ENCODE measurements at places on chromosomes 13 and 19.

DNA sequence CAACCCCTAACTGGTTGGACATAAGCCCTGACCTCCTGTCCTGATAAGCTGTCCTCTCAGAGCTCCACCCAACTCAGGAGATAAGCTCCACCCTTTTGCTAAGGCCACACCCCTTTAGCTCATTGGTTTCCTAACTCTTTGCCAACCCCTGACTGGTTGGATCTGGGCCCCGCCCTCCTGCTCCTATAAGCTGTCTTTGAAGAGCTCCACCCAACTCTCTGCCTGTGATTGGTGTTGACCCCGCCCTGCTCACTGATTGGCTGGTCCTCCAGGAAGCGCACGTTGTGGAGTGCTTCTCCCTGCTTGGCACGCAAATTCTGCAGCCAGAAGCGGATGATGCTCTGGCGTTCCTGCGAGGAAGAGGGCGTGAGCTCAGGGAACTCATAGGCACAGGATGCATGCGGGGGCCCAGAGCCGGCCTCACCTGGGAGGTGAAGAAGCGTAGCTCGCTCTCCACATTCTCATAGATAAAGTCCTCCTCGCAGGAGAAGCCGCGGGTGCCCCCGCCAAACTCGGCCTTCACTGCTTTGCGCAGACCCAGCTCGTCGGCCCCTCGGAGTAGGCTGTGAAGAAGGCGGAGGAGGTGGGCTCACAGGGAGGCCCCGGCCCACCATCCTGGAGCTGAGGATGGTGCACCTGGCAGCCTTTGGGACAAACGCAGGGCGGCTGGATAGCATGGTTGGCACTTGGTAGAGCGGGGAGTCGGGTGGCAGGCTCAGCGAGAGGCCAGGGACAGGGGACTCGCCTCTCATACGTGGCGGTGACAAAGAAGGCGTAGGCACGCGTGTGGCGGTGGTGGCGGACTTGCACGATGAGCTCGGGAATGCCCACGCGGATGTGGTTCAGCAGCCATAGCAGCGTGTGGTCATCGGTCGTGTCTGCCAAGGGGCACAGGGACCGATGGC is 1.7 kb downstream of the ANO8 start:
- ATAC-seq = no peak

GRCh38 chr19:9295411-9295849 is 14.2 kb downstream of the ZNF699 start:
- ATAC-seq = no peak

DNA sequence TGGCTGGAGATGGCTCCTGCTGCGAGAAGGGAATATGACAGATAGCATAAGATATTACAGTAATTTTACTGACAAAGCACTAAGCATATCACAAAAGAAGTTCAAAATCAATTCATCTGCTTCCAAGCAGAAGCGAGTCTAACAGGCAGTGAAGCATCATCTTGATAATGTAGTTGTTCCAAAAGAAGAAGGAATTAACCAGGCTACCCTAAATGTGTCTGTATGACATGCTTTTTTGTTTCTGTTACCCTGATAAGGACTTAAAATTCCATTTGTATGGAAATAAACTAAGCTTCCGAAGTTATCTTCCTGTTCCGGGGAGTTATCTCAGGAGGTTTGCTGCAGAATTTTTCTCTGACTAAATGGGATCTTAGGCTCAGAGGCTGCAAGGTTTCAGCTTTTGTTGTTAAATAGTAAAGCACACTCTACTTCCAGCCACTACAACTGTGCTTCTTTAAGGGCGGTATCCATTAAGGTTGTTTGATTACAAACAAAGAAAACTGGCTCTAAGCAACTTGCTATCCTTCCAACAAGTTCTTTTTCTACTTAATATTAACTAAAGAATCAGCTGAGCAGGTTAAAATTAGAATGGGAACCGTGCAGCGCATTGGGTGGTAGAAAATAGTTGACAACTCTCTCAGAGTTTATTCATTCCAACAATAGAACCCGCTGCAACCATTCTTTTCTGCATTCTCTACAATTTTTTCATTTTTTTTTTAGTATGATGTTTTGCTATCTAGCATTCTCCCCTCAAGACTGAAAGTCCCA is 607.3 kb downstream of the UQCRFS1 start:
- no peak for ATAC-seq

GRCh38 chr13:40984668-40985366 is 34.3 kb downstream of the ELF1 start:
- no peak for ATAC-seq

DNA sequence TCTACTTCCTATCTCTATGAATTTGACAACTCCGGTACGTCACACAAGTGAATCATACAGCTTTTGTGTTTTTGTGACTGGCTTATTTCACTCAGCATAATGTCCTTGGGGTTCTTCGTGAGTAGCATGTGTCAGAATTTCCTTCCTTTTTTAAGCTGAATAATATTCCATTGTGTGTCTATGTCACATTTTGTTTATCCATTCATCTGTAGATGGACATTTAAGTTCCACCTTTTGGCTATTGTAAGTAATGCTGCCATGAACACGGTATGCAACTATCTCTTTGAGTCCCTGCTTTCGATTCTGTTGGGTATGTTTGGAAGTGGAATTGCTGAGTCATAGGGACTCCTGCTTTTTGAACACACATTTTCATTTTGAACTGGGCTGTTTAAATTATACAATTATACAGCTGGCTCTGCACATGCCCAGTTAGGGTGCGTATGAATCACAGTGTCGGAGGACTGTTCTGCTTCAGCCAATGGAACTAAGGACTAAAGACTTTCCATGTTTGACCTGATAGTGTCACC is 43.0 kb upstream of the C13orf42 start:
- ATAC-seq = peak; percentile 39

- ATAC-seq = peak; percentile 94
Observed at GRCh38 chr19:38004521-38005223, 97.7 kb downstream of the SIPA1L3 start.

- no peak for ATAC-seq
Observed at GRCh38 chr19:54708781-54709180, 15.5 kb upstream of the KIR3DL3 start.

DNA sequence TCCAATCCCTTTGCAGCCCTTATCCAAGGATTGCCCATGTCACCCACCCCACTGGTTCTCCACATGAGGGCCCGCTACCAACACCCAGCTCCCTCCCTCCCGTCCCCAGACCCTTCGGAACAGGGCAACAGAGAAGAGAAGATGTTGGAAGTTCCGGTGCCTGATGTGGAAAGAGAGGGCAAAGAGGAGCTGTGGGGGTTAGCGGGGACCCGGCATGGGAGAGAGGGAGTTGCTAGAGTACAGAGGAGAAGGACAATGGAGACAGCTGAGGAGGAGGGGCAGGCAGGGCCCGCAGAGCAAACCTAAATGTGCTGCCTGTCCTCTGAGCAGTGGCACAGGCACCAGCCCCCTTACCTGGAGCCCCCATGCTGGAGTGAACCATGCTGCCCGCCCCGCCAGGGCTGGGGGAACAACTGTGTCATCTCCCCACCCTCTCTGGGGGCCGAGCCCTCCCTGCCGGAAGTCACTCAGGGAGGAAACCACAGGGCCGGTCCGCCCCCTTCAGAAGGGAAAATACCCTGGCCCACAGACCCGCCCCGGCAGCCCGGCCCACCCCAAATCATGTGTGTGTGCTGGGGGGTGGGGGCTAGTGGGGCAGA is at the start of gene POU2F2:
Gene POU2F2, minus strand, starts transcription at position 417 of the 599 bp plus-strand sequence. Its CDS starts 35 bp downstream, at position 382.
- peak; percentile 31 for ATAC-seq

DNA sequence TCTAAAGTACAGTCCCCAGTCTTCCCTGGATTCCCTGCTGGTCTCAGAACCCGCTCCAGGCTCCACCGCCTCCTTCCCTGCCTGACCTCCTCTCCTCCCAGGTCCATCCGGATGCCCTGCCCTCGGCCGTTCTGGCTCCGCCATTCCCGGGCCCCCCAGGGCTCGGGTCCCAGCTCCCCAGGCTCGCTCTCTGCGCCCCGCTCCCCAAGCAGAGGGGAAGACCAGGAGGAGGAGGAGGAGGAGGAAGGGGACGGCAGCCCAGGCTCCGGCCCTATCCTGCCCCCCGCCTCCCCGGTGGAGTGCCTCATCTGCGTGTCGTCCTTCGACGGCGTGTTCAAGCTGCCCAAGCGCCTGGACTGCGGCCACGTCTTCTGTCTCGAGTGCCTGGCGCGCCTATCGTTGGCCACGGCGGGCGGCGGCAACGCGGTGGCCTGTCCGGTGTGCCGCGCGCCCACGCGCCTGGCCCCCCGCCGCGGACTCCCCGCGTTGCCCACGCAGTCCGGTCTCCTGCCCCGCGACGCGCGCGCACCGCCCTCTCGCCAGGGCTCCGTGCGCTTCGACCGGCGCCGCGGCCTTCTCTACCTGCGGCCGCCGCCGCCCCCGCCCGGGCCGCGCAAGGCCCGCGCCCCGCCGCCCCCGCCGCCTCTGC is 647 bp downstream of the RNF225 start:
- no peak for ATAC-seq

- no peak for ATAC-seq
Observed at GRCh38 chr19:16038196-16038695, 38.0 kb upstream of the TPM4 start.

- ATAC-seq = peak; percentile 44
Observed at GRCh38 chr13:85508683-85509329, 290.4 kb downstream of the SLITRK6 start.

GRCh38 chr13:34114581-34114980 is 296.6 kb downstream of the RFC3 start:
- no peak for ATAC-seq

DNA sequence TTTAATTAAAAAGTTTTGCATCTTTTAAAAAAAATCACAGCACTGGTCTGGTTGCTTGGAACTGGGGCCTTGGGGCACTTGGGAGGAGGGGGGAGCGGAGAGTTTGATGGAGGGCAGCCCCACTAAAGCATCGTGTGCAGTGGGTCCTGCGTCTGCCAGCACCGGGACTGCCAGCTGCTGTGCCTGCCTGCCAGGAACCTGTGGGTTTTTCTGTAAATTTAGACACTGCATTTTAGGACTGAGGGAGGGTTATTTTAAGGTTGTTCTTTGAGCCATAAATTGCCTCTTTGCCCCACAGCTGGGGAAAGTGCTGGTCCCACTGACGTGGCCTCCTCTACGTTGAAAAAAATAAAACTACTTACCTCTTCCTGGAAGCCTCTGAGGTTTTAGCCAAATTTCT is 2.9 kb downstream of the KLF2 start:
- ATAC-seq = no peak

GRCh38 chr13:77000475-77000874 is 8.6 kb downstream of the CLN5 start:
- ATAC-seq = no peak

GRCh38 chr19:58554494-58555368 is at the start of gene CHMP2A:
Gene CHMP2A, minus strand, starts transcription at chr19:58555105. Its CDS starts 893 bp downstream, at chr19:58554212.
- peak; percentile 59 for ATAC-seq
